ENCODE measurements at places on chromosomes 2 and 18.
A peak's percentile ranks its signal among the peaks of the same experiment; 100 is the strongest.

DNA sequence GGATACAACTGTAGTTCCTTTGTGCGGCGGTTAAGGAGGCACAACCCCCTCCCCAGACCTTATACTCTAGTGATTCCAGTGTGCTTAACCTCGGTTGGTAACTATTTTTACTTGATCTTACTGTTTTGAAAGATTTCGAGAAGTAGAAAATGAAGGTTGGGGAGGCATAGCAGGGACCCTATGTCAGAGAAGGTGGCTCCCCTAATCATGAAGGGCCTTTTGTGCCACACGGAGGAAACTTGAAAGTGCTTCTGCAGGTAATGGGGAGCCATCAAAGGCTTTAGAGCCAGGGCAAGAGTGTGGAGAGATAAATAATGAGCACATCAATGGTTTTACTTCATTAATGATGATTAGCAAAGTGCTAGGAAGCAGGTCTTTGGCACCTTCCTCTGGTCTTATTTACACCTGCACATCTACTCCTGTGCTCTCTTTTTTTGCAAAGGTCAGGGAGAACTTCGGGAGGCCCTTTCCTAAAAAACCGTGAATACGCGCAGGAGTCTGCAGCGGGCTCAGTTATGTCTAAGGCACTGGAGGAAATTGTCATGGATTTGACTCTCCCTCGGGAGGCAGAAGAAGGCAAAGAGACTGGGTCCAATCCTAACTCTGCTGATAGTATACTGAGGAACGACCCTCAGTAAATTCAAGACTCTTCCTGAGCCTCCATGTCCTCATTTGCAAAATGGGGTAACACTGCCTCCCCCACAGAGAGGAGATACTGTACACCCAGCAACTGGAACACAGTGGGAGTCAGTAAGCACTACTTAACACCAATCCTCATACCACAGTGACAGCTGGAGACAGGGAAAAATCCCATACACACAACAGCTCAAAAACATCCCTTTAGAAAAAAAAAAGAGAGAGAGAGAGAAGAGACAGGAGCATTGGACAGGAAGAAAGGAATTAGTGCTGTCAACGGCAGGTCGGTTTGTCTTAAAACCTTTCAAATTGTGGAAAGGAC is 81.6 kb downstream of the DDX1 start:
- no peak for DNase-seq

DNA sequence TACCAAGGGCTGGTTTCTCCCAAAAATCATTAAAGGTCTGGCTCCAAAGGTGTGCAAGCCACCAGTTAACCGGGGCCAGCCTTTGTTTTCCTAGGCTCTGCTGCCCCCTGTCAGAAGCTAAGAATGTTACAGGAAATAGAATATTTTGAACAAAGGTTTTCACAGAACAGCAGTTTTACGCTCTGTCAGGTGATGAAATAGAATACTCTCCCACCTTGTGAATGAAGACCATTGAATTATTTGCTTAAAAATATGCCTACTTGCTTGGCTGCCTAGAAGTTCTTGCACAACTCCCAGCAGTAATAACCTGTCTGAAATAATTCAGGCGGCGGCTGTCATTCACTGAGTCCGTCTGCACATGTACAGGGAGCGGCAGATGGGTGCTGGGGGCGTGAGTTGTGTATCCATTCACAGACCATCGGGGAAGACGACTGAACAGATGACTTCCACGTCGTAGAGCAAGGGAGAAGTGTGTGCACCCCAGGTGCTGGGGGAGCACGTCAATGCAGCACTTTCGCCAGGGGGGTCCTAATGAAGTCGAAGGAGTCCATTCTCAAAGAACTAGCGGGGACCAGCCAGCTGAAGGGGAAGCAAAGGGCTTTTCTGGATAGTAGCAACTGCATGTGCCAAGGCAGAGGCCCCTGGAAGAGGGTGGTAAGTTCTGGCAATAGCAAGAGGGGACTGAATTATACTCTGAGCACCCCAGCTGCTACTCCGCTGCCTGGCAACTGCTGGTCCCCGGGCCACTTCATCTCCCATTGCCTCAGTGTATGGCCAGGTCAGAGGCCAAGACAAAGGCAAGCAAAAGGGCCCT is 56.1 kb downstream of the SF3B1 start:
- DNase-seq, result peak; percentile 22

DNA sequence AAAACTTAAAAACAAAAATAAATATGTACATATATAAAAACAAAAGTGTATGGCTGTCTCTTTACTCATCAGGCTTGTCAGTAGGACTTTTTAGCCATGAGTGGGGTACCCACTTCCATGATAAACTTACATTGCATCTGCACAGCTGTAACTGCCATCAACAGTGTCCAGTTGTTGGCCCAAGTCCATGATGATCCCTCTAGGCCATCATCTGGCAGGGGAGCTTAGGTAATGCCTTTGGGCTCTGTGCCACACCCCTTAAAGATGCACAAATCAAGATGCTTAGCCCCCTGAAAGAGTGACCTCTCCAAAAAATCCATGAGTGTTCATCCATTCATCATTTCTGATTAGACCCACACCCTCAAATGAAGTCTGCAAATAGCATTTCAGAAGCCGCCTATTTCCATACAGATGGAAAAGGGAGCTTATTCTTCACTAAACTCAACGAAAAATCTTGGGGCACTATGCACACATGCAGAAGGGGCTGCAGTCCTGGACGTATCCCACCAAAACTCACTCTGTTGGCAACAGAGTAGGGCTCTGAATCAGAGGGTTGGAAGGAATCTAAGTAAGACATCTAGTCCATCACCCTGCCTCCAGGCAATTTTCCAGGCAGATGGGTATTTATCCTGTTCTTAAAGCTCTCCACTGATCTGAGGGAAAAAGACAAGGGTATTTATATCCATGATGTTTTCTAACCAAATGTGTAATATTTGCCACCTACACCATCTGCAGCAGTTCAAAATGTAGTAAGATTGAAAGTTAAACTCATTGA is 691.0 kb downstream of the ZEB2 start:
- DNase-seq, result no peak

DNA sequence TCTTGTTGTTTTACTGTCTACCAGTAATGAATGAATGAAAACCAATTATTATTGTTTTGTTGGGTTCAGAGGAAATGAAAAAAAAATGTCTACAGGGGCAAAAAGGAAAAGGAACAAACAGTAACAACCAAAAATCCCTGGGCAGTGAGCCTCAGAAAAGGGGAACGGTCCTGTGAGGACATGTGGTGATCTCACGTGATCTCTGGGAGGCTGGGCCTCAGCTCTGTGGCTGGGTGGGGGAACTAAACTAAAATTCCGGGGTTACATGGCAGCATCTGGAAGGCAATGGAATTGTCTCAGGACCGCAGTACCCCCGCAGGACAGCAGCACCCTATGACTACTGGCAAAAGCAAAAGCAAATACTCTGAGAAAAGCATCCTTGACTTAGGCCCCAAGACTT is 80.1 kb downstream of the AFF3 start:
- no peak for DNase-seq

DNA sequence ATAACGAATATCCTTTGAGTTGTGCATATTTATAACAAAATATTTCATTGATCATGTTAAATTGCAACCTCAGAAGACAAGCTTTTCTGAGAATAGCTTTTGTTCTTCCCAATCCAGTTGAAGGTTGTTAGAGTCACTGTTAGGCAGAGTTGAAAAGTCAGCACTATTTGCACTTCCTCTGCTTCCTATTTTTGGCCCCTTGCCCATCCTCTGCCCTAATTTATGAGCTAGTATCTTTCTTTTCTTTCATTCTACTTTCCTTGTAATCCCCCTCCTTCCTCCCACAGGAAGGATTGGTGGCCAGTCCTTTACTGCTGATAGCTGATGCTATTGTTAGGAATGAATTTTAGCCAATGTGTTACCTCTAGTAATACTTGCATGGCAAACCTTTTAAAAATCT is 4.9 kb downstream of the RALB start:
- no peak for DNase-seq

DNA sequence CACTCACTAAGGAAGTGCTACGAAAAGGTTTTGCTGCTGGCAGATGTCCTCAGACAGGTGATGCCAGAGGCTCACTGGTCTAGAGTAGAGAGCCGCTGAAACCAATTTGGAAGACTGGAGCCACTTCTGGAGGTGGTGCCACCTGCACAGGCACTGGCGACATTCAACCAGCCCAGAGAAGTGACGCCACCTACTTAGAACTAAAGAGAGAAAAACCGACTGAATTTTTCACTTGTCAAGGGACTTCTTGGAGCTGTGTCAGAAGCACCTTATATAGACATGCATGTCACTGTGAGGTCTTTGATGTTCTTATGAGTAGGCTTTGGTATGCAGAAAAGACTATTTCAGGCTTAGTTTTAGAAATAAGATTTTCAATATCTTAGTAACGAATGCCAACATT is 71.4 kb downstream of the BOD1L2 start:
- no peak for DNase-seq

DNA sequence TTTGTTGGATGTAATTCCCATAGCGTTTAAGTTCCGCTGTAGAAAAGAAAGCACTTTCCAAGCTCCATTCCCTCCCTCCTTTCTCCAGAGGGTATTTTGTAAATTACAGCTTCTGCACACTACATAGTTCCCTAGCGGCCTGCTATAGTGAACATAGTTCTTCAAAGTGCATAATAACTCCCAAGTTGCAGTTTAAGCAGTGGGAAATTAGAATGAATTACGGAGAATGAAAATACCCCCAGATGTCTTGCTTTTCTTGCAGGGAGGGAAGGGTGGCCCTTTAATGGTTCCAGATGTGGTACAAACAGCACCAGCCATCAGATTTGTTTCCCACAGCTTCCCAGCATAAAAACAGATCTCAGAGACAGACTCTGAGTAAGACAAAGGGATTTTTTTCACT is 893.9 kb downstream of the SUCLG1 start:
- DNase-seq, result no peak

DNA sequence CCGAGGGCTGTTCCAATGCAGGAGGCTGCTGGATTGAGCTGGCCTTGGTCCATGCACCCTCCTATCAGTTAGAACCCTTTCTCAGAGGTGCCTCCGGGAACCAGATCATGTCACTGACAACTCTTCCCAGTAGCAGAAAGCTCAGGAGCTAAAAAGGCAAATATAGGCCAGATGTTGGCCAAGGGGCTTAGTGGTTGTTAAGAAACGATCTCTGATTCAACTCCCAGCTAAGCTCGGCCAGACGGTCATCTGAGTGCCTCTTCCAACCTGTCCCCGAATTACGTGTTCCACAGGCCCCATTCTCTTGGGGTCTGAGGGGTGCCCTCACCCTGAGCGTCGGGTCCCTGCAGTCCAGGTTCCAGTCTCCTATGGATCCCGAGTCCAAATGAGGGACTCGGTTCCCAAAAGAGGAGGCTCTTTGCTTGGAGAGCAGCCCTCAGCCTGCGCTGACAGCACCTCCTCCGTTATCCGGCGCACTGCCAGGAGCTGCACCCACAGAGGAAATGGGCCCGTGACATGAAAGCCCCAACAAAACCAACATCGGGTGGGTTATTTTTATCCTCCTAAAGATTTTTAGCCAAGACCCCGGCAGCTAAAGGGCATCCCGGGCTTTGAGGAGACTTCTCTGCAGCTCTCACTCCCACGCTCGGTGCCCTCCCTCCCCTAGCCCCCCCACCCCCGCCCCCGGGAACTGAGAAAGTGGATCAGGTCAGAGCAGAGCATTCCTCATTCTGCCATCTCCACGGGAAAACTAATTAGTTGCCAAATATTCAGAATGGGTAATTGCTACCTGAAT is 106.6 kb upstream of the ID2 start:
- DNase-seq, result no peak

DNA sequence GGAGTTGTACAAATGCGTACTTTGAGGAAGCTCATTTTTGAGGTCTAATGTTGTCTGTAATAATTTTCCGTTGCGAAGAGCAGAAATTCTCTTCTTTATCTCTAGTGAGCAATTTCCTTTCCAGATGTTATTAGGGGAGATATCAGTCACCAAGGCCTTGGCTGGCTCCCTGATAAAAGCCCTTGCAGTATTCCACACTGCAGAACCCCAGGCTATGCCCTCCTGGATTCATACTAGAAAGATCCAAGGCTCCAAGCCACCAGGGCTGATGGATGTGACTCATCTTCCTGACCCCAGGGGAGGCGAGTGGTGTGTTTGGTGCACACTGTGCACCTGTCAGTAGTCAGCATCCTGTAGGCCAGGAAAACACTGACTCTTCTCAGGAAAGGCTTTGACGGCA is 34.7 kb downstream of the INO80C start:
- DNase-seq, result no peak

DNA sequence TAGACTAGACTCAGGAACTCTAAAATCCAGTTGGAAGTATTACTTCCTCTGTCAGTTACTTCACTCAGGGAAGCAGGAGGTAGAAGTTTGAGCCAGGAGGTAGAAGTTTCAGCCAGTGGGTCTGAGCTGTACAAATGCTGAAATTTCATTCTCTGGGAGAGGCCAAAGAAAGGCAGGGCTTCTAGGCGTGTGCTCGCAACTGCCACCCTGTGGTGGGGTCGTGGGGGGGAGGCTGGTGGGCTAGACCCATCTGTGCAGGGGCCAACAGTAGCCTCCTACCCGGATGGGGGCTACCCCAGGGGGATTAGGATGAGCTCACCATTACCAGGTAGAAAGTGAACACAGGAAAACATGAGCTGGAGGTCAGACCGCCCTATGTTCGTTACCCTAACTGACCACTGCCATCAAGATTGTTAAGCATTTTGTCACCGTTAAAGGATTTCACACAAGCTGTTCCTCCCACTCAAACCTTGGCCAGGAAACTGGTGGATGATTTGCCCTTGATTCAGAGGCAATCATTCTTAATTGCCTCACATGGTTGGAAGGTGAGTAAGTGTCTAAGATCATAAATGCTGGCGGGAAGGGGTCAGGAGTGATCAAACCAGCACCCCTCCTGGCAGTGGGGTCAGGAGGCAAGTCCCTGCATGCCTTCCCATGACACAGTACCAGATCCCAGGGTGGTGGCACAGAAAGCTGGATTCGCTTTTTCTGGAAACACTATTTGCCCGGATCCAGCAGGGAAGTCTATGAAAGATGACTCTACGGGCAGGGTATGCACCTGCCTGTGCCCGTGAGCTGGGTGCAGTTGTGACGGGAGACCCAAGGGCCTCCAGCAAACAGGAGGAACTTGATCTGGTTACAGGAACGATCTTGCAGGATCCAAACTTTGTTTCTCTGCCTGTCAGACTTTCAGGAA is 5.2 kb upstream of the FHL2 start:
- DNase-seq, result peak; percentile 96

GRCh38 chr2:174878537-174879147 is 114.4 kb upstream of the CHRNA1 start:
- DNase-seq, result no peak

- DNase-seq, result no peak
These were observed 112.5 kb upstream of the OTX1 start for GRCh38 chr2:62938126-62938525.

DNA sequence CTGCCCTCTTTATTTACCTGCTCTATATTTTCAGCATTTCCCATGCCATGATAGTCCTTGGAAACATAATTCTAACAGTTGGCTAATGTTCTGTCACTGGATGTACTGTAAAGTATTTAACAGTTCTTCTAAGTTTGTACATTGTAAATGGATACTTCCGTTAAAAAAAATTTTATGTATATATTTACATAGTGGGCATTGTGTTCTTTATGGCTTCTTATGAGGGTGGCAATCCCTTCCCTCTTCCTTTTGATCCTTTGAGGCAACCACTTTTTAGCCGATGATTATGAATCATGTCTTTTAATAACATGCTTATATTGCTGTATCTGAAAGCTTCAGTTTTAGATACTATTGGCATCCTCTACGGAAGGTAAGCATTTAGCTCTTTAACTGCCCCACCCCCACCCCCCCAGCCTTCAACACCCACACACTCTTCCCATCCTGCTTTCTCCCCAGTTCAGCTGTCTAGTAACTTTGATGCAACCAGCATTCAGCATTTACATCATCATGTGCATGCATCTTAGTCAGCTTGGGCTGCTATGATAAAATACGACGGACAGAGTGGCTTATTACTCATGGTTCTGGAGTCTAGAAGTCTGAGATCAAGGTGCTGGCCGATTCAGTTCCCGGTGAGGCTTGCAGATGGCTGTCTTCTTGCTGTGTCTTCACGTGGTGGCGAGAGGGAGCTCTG is 21.0 kb upstream of the EDAR start:
- DNase-seq, result no peak

All from Panc1 (cell line).